GM04503 (cell line): ENCODE measurements at places on chromosomes 11 and 22.

DNA sequence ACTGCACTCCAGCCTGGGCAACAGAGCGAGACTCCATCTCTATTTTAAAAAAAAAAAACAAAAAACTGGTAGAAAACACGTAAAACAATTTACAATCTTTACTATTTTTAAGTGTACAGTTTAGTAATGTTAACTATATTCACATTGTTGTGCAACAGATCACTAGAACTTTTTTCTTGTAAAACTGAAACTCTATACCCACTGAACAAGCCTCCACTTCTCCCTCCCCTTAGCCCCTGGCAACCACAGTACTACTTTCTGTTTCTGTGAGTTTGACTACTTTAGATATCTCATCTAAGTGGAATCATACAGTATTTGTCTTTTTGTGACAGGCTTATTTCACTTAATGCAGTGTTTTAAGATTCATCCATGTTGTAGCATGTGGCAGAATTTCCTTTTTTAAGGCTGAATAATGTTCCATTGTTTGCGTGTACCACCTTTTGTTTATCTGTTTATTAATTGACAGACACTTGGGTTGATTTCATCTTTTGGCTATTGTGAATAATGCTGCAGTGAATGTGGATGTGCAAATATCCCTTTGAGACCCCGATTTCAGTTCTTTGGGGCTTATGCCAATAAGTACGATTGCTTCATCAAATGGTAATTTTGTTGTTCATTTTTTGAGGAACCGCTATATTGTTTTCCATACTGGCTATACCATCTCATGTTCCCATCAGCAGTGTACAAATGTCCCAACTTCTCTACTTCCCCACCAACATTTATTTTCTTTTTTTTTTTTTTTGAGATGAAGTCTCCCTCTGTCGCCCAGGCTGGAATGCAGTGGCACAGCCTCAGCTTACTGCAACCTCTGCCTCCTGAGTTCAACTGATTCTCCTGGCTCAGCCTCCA, 11.0 kb downstream of the DDB2 start:
- DNase-seq: no peak

DNA sequence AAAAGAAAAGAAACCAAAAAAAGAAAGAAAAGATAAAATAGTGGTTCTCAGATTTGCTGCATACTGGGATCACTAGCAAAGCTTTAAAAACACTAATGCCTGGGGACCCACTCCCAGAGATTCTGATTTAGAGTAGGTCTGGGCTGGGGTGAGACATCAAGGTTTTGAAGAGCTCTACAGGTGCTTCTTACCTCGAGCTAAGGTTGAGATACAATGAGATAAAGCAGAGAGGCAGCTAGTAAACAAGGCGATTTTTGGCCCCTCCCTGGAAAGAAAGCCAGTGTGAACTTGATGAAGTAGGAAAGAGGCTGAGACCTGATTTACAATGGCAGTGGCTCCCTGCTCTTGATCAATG, 327.6 kb upstream of the CCDC90B start:
- no peak for DNase-seq

DNA sequence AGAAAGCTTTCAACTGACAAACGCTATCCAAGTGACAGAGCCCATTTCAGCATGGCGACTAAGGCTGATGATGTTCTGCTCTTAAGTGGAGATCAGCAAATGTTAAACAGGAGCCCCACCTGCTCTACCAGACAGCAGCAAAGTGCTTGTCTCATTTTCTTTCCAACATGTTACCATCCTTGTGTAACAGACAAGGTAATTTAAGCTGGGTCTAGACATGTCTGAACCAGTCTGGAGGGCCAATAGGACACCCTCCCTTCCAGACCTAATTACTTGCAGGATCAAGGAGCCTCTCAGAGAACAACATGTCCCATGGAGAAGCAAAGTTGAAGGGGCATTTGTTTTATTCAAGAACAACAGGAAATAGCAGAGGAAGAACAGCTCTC, 3.9 kb upstream of the LMO2 start:
- no peak for DNase-seq

- no peak for DNase-seq
Measured at GRCh38 chr22:23580576-23581259, 628 bp upstream of the IGLL1 start.

DNA sequence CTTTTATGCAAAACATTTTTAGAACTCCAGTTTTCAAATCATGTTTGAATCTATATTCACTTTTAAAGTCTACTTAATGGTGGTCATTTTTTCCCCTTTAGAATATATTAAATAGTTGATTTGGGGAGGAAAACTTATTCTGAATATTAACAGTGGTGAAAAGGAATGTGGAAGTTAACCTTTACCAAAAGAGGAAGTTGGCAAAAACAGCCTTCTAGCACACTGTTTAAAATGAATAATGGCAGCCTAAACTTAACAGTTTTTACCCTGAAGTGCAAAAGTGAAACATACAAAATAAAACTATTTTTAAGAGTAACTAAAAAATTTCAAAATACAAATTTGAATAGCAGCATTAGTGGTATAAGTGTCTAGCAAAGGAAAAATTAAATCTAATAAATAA, 86.4 kb downstream of the GRK3 start:
- DNase-seq: no peak

GRCh38 chr11:104738208-104738607, 160.1 kb downstream of the CASP12 start:
- DNase-seq: no peak

GRCh38 chr11:2748061-2748813, 48.4 kb upstream of the KCNQ1OT1 start:
- DNase-seq: no peak

GRCh38 chr11:1703146-1703545, 6.2 kb downstream of the KRTAP5-6 start:
- no peak for DNase-seq

DNA sequence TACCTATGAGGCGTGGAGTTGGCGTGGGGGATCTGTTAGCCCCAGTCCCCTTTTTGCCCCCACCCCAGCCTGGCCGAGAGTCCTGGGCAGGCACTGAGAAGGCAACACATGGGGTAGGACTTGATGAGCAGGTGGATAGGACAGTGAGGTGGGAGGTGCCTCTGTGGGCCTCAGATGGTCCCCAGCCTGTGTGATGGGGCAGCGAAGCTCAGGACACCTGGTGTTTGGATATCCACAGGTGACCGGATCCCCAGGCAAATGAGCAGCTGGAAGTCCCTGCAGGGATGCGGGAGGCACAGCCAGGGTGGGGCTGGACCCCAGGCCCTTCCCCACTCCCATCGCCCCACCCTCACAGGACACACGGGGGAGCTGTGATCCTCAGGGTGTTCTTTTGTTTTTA, 9.7 kb downstream of the FBLN1 start:
- no peak for DNase-seq
